Glutamatergic neuron (in vitro differentiated cells): ENCODE measurements at places on chromosomes 11 and 22. TPM values are rescaled to one million over a fixed set of nuclear protein-coding genes. Genes with fewer than 3 reads are reported as not detected.

DNA sequence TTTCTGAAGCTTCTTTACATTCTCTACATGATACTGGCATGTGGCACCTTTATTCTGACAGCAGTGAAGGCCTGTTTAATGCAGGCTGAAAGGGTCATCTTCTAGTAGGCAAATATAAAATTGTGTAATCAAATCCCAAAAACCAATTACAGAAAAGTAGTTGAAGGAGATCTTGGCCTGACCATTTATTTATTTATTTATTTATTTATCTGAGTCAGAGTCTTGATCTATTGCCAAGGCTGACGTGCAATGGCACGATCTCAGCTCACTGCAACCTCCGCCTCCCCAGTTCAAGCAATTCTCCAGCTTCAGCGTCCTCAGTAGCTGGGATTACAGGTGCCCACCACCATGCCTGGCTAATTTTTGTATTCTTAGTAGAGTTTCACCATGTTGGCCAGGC is 22.7 kb upstream of the CECR2 start:
- no peak for DNase-seq

GRCh38 chr11:33227578-33228261 is 29.5 kb upstream of the HIPK3 start:
- DNase-seq = no peak

- DNase-seq = no peak
Measured at GRCh38 chr11:127075758-127076157, 75.2 kb upstream of the KIRREL3 start.

DNA sequence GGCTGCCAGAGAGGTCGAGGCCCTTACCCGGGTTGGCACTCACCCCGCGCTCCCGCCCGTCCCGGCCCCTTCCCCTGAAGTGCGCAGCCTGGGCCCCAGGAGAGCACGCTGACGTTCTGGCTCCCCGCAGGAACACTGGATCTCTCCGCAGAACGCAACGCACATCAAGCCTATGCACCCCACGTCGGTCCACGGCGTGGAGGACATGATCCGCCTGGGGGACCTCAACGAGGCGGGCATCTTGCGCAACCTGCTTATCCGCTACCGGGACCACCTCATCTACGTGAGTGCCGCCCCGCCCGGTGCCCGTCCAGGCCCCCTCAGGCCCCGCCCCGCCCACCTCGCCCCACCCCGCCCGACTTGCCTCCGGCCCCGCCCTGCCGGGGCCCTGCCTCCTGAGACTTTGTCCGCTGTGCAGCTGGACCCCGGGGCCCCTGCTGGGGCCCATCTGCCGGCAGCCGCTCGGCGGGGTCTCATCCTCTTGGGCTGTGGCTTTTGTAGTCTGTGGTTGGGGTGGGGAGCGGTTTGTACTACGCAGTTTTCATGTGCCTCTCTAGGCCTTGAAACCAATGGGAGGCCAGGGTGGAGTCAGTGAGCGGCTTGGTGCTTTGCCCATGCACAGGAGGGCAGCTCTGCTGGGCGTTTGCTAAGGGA is 19.7 kb downstream of the MYO7A start:
- DNase-seq = peak; percentile 47

GRCh38 chr22:16975155-16975885 is 32.7 kb downstream of the GAB4 start:
- no peak for DNase-seq

GRCh38 chr11:75597636-75598035 is 35.6 kb downstream of the SERPINH1 start:
- DNase-seq = peak; percentile 59

GRCh38 chr11:92449222-92449621 is 224.6 kb downstream of the FAT3 start:
- DNase-seq = no peak

DNA sequence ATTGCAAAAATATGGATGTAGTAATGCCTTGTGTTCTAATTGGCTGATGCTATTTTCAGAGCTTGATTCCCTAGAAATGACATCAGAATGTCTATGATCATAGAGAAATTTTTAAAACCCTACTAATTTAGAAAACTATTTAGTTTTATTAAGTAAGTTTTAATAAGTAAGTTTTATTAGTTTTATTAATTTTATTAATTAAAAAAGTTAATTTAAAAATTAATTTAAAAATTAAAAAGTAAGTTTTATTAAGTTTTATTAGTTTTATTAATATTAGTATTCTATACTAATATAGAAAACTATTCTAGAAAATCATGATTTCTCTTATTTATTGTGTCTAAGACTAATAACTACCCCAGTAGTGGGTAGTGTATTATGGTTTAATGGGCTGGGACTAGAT is 8.2 kb downstream of the HORMAD2 start:
- DNase-seq = no peak

- DNase-seq = no peak
Measured at GRCh38 chr11:128365044-128365443, 222.3 kb downstream of the ETS1 start.

DNA sequence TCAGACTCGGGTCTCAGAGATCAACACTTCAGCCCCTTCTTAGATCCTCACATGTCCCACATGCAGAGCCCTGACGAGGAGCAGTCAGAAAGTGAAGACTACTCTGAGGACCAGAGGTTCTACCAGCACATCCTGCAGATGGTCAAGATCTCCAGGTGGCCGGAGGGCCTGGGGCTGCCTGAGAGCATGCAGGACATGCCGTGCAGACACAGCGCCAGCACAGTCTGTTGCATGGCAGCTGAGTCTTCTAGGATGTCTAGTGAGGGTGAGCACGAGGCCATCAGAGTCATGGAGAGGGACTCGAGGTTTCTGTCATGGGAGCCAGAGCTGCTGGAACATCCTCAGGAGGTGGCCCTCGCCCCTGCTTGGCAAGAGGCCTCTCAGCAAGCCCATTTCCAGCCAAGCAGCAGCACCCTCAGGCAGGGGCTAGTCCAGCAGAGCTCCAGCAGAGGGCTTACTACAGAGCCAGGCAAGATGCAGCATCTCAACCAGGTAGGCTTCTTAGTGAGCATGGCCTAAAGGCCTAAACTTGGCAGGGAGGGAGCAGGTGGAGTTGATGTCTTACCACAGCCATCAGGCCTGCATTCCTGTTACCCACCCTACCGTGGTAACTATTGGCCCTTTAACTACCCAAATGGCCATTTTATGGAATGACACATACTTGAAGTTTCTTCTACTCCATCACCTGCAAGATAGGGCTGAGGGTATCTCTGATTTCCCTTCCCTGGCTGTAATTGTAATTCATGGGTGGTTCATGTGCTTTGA is 28.7 kb downstream of the CEP164 start:
- no peak for DNase-seq

- no peak for DNase-seq
Measured at GRCh38 chr11:111911563-111912401, at the start of gene CRYAB. TSS of gene CRYAB (minus strand) at chr11:111911770. CDS start at chr11:111911724, 46 bp downstream.

GRCh38 chr22:24455751-24456426 is 28.5 kb downstream of the ADORA2A start:
- DNase-seq = no peak

DNA sequence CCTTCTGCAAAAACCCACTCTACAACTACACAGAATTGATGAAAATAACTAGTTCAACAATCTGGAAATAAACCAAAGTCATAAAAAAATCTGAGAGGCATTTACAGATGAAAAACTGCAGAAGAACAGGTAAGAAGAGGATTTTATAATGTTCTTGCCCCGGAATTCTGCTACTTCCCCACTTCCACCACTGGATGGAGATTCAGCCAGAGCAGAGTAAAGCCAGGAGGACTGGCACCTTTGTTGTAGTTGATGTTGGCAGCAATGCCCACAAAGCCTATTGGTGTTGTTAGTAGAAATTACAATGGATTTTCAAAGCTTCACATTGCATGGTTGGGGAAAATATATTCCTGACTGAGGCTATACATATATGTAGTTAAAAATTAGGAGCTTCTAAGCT is 640.2 kb downstream of the LRRC4C start:
- no peak for DNase-seq

GRCh38 chr11:69816671-69817070 is 2.5 kb downstream of the FGF3 start:
- DNase-seq = no peak

DNA sequence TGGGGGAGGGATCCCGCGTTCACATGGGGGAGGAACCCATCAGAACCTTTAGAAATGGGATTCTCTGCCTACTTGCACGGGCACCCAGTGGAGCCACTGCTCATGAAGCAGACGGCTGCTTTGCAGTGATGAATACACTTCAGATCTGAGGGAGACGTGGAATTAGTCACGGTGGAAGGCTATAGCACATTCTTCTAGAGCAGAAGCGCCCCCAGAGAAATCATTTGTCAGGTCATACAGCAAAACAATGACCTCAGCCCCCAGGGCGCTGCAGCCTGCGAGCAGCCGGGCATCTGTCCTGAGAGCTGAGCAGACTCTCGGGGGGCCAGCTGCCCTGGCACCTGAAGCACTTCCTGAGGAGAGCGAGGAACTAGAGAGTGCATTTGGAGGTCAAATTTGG is 12.7 kb downstream of the TP53AIP1 start:
- peak; percentile 76 for DNase-seq

DNA sequence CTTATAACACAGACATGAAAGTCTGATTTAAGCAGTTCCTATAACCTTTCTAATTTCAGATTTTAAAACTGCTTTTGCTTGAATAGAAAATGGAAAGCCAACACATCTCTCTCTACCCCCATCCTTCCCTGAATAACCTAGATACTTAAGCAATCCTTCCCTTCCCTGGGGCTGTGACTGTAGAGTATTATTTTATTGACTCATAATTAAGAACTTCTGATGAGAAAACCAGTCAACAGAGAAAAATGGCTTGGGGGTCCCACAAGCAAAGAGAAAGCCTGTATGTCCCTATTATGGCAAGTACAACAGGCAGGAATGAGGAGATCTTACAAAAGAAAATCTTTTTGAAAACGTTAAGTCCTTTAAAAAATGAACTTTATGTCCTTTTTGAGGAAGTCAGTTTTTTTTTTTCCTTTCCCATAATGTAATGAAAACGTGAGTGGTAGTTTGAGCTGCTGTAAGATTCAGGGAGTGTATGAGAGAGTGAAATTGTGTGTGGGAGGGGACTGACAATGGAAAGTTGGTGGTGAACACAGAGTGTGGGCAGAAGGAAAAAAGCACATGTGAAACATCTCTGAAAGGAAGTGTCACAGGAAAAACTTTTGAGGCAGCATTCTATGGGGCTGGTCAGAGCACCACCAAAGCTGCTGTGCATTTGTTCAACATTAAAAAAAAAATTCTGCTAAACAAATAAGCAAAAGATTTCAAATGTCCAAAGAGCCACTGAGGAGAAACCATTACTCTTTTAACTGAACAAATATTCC is 154.6 kb downstream of the MAML2 start:
- DNase-seq = no peak

- DNase-seq = no peak
Measured at GRCh38 chr11:14366936-14367335, 8.0 kb upstream of the RRAS2 start.

GRCh38 chr11:34652191-34652973 is 31.5 kb downstream of the EHF start:
- DNase-seq = no peak

DNA sequence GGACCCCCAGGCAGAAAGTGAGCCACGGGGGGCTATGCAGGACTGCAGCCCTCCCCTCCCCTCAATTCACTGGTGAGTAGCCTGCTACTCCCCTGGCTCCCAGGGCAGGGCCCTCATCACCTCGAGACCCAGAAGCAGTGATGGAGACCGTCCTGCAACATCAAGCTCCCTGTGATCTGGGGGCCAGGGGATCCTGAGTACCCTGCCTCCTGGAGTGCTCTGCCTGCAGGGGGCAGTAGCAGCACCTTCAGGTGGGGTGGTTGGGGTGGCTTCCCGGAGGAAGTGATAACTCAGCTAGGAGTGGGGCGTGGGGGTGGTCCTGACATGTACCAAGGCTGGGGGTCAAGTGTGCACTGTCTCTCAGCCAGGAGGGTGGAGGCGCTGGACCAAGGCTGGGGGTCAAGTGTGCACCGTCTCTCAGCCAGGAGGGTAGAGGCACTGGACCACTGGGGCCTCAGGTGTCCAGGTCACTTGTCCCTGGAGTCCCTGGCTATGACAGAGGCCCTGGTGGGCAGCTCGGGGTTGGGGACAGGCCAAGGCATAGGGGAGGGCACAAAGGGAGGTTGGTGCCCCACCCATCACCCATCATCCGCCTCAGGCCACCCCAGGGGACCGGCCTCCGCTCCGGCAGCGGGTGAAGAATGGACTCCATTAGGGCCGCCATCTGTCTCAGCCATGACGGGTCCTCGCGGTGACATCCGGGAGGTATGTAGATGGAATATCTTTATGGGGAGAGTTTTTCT is 9.4 kb downstream of the RTN4R start:
- no peak for DNase-seq

- DNase-seq = no peak
Measured at GRCh38 chr22:45320357-45320976, 10.7 kb downstream of the FAM118A start.

- no peak for DNase-seq
Measured at GRCh38 chr22:37485395-37486223, 575 bp downstream of the MFNG start.

SERPING1 gene
- 46.1 TPM for total RNA-seq

MS4A3 gene
- total RNA-seq = not detected

GAL3ST3 gene
- 2.4 TPM for total RNA-seq

NOX4 gene
- total RNA-seq = 1.9 TPM

MUC6 gene
- not detected for total RNA-seq

MYBPC3 gene
- not detected for total RNA-seq

DDI1 gene
- total RNA-seq = not detected

DNAJB7 gene
- not detected for total RNA-seq

FAT3 gene
- total RNA-seq = 80.6 TPM

ACR gene
- not detected for total RNA-seq

FAM180B gene
- not detected for total RNA-seq

VPREB3 gene
- total RNA-seq = not detected
